ENCODE measurements at places on chromosomes 13 and 19. TPM values are rescaled to one million over a fixed set of nuclear protein-coding genes. Genes with fewer than 3 reads are reported as not detected.

- peaks cover 12% of the 10 kb centered on the region for H3K4me1 ChIP-seq
- H3K36me3 ChIP-seq = no peaks in the 10 kb centered on the region
- no peak overlapping the region for H3K27ac ChIP-seq
- DNase-seq = no peak
Observed at GRCh38 chr13:59208405-59209195, 955.1 kb downstream of the DIAPH3 start.

The TMC4 gene
- total RNA-seq = 0.46 TPM

DNA sequence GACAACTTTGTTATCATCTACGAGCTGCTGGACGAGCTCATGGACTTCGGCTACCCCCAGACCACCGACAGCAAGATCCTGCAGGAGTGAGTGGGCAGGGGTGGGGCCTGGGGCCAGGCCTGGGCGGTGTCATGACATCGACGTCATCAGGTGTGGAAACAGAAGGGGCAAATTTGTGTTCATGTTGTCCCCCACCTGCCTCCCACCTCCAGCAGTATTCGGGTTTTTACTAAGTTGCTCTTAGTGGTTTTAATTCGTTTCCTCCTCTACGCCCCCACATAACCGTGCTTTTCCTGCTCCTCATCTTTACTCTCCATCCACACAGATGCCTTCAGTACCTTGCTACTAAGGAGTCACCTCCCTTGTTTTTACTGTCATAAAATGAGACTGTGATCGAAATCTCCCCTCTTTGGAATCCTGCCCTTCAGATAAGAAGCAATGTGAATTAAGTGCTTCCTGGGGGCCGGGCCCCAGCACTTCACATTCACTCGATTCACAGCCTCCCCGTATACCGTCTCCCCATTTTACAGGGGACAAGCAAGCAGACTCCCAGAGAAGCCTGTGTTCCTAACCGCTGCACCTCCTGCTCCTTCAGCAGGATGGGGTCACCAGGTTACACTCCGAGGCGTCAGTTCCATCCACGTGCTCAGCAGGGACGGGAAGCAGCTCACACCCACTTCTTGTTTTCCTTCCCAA lies 10.5 kb downstream of the AP1M1 start:
- no peaks in the 10 kb centered on the region for H3K27me3 ChIP-seq
- no peak overlapping the region for H3K4me3 ChIP-seq
- no peaks in the 10 kb centered on the region for H3K4me1 ChIP-seq
- no peak for DNase-seq

The GAMT gene
- 13.8 TPM for total RNA-seq

GRCh38 chr13:20534038-20534608 lies 8.5 kb upstream of the CRYL1 start:
- H3K4me1 ChIP-seq = no peaks in the 10 kb centered on the region
- DNase-seq = no peak
- H3K27ac ChIP-seq = no peak overlapping the region

GRCh38 chr13:108304170-108305016 lies 34.9 kb downstream of the TNFSF13B start:
- no peak for DNase-seq
- H3K4me1 ChIP-seq = no peaks in the 10 kb centered on the region
- no peaks in the 10 kb centered on the region for H3K27me3 ChIP-seq
- no peak overlapping the region for H3K27ac ChIP-seq
- H3K4me3 ChIP-seq = no peak overlapping the region

The PSPN gene
- total RNA-seq = 0.92 TPM

DNA sequence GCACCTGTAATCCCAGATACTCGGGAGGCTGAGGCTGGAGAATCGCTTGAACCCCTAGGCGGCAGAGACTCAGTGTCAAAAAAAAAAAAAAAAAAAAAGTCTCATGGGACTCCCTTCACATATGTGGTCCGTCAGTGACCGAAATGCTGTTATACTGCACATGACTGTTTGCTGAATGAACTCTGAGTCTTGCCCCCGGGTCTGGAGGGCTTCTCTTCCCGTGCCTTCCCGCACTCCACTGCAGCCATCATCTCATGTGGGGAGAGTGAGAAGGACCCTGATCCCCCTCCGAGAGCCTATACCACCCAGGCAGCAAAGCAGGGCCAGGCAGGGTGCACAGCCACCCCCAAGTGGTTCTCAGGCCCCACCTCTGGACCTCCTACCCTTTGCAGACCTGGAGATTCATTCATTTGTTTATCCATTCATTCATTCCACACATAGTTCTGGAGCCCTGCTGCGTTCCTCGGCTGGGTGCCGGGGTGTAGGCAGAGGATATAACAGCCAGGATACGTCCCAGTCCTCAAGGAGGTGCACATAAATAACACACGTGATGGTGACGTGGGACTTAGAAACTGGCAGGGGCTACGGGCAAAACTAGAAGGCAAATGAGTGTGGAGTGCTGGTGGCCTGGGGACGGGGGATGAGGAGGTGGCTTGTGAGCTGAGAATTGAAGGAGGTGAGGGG lies 14.2 kb downstream of the NDUFA11 start:
- no peaks in the 10 kb centered on the region for H3K36me3 ChIP-seq
- peaks cover 8% of the 10 kb centered on the region for H3K4me1 ChIP-seq
- no peaks in the 10 kb centered on the region for H3K27me3 ChIP-seq
- no peak overlapping the region for H3K27ac ChIP-seq

GRCh38 chr13:48266150-48266549 lies 33.1 kb downstream of the ITM2B start:
- no peaks in the 10 kb centered on the region for H3K4me1 ChIP-seq
- H3K27ac ChIP-seq = no peak overlapping the region
- H3K36me3 ChIP-seq = peaks cover 9% of the 10 kb centered on the region
- no peak overlapping the region for H3K4me3 ChIP-seq

DNA sequence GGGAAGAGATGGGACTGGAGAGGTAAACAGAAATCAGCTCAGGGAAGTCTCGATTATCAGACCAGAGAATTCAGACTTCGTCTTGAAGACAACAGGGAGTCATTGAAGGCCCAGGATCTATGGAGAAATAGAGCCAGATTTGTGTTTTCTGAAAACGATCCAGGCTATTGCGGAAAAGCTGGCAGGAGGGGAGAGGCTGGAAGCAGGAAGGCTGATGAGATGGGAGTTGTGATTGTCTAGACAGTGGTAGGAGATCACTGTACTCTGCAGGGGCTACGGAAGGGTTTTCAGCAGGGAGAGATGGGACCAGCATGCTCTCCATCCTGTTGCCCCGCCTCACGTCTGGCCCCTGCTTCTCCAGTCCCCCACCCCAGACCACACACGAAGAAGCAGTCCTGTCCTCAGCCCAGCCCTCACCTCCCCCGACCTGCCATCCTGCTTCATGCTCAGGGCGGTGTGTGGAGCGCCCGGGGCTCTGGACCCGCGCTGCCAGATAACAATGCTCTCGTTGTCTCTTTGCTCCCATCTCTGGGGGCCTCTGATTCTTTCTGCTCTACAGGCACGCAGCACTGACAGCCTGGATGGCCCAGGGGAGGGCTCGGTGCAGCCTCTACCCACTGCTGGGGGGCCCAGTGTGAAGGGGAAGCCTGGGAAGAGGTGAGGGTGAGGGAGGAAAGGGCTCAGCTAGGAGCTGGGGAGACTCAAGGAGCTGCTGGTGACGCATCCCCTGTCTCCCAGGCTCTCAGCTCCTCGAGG lies 1.9 kb downstream of the ARHGAP33 start:
- H3K4me1 ChIP-seq = peaks cover 23% of the 10 kb centered on the region
- DNase-seq = peak; percentile 64
- H3K27me3 ChIP-seq = peaks cover 22% of the 10 kb centered on the region

DNA sequence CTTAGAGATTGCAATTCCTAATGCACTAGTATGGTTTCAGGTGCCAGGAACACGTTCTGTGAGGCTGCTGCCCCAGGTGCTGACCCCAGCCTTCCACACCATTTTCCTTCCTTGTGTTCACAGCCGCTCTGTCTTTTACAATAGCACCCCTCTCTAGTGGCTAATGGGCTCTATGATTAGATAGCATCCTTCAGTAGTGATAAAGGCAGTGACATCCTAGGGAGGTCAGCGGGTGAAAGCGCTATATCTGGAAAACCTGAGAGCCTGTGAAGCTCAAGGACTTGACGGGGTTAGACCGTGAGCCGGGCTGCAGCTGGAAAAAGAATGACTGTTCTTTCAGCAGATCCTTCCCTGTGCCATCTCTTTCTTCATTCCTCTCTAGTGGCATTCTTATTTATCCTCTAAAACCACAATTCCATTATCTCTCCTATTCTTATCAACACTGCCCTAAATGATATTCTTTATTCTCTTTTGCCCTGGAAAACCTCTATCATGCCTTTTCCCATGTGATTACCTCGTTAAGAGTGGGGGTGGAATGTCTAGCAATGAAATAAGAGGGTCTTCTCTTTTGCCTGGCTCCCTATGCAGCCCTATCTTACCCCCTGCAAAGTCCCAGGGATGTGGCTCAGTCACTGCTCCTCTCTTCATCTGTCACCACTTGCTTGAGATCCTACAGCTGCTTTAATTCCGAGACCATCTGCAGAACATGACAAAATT lies 21.8 kb downstream of the ALOX5AP start:
- no peaks in the 10 kb centered on the region for H3K36me3 ChIP-seq
- H3K27me3 ChIP-seq = no peaks in the 10 kb centered on the region
- no peak overlapping the region for H3K4me3 ChIP-seq
- no peak for DNase-seq
- peaks cover 6% of the 10 kb centered on the region for H3K4me1 ChIP-seq

- DNase-seq = no peak
- no peak overlapping the region for H3K4me3 ChIP-seq
Observed at GRCh38 chr13:43495732-43496131, 291.0 kb downstream of the ENOX1 start.

The LILRB2 gene
- not detected for total RNA-seq

GRCh38 chr19:44553478-44554171 lies 24.1 kb upstream of the CEACAM20 start:
- no peak overlapping the region for H3K27ac ChIP-seq
- no peaks in the 10 kb centered on the region for H3K36me3 ChIP-seq
- DNase-seq = no peak
- H3K4me1 ChIP-seq = no peaks in the 10 kb centered on the region
- peaks cover 4% of the 10 kb centered on the region for H3K27me3 ChIP-seq

DNA sequence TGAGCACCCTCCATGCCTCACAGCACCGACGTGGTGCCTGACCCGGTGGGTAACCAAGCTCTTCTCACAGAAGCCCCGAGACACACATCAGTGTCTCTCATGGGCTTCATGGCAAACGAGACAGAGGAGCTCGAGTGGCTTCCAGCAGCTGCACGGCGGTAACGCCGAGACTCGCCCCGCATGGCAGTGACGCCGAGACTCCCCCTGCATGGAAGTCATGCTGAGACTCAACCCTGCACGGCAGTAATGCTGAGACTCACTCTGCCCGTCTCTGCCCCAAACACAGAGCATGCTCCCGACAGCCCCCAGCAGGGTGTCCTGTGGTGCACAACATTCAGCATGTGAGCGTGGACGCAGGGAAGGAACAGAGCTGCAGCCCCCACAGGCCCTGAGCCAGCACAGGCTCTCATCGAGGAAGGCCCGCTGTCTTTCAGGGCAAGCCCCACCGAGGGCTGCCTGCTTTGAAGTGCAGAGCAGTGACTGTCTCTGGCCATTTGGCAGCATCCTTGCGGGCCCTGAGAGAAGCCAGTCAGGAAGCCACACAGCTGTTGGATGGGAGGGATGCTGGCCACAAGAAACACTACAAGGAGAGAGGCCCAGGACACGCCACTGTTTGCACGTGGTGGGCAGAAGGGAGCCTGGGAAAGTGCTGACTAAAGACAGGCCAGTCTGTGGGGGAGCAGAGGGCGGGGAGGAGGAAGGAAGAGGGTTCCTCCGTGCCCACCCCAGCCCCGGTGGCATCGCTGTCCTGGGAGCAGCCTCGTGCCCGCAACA lies 9.5 kb downstream of the GAS6 start:
- DNase-seq = no peak
- H3K4me3 ChIP-seq = no peak overlapping the region
- no peaks in the 10 kb centered on the region for H3K36me3 ChIP-seq
- no peak overlapping the region for H3K27ac ChIP-seq

GRCh38 chr19:16661480-16662034 lies 618 bp downstream of the TMEM38A start:
- H3K27me3 ChIP-seq = peaks cover 31% of the 10 kb centered on the region
- H3K27ac ChIP-seq = no peak overlapping the region
- peaks cover 5% of the 10 kb centered on the region for H3K4me1 ChIP-seq
- H3K36me3 ChIP-seq = peaks cover 3% of the 10 kb centered on the region
- peak overlapping the region; percentile 81 for H3K4me3 ChIP-seq

The MEF2B gene
- total RNA-seq = not detected

The MISP3 gene
- 0.68 TPM for total RNA-seq
